ENCODE measurements at places on chromosomes 12 and 14.

DNA sequence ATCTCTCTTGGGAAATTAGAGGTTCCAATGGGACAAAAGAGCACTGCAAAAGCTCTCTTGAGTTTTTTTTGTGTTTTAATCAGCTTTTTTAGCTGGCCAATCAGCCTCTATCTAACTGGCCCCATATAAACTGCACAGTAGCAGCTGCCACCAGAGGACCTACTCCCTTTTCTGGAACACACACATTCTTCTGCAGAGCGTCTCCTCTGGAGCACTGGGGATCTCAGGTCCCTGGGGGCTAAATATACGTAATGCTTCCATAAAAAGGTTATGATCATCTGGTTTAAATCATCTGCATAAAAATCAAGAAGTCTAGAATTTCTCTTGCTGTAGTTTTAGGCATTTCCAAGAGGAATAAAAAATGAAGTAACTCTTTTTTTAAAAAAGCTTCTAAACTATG lies 32.3 kb downstream of the TSPAN8 start:
- no peak for DNase-seq

- DNase-seq: no peak
These were observed 26.7 kb upstream of the CRIP2 start for GRCh38 chr14:105447651-105448640.

DNA sequence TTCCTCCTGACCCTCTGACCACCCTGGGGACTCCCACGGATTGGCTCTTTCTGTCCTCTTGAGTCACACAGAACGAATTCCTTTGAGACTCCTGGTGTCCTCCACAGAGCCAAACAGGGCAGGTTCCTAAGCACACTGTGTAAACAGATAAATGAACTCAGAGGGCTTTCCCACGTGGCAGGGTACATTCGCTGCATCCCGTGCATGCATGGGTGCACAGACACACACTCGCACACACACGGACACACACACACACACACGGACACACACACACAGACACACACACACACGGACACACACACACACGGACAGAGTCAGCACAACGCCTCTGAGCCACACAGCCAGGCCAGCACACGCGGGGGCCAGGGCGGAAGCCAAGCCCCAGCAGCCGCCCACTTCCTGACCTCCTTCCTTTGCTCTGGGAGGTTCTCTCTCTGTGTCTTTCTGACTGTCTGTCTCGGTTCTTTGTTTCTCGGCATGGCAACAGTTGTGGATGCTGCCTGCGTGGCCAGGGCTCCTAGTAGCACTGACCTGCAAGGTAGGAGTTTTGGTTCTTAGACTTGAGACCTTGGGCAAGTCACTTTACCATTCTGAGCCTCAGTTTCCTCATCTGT lies 706 bp downstream of the CRACR2A start:
- peak; percentile 44 for DNase-seq

GRCh38 chr12:68037616-68038255 lies 48.5 kb downstream of the IFNG-AS1 start:
- DNase-seq: no peak

Data from CD8-positive, alpha-beta T cell (primary cell).